ENCODE measurements at places on chromosomes 1 and 21. TPM values are rescaled to one million over a fixed set of nuclear protein-coding genes. Genes with fewer than 3 reads are reported as not detected.

DNA sequence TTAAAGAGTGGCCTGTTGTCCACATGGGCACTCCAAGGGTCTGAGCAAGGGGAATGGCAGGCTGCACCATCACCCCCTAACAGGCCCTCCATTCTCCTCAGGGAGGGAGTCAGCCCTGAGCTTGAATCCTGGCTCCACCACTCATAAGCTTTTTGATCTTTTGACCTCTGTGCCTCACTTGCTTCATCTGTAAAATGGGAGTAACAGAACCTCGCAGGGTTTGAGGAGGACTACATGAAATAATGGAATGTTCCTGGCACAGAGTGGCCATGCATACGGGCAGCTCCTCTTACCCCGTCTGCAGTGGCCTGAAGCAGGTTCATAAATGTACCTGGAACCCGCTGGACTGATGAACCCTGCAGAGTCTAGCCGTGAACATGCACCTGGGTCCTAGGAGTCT, 2.1 kb upstream of the XKR8 start:
- DNase-seq, result no peak

GRCh38 chr1:26038904-26039303, 7.0 kb downstream of the SLC30A2 start:
- DNase-seq, result no peak

Gene FCRL2
- not detected for total RNA-seq

- DNase-seq, result no peak
These were observed 84.2 kb downstream of the RGS7 start for GRCh38 chr1:241272828-241273227.

DNA sequence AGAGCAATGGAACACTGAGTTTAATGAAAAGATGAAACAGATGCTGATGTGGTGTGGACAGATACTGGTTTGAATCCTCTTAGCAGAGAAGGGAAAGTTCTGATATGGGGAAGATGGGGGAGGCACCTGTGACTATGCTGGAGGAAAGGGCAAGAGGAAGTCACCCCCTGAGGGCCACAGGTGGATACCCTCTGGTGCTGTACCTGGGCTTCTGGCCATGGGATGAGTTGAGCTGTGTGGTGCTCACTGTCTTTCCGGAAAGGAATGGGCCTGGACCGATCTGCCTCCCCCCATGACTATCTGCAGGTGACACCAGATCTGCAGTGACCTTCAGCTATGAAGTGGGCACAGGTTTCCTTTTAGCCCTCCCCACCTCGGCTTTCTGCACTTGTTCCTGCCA, 52.4 kb downstream of the IER5 start:
- no peak for DNase-seq

Gene WNT3A
- total RNA-seq, result not detected

- DNase-seq, result peak; percentile 25
These were observed 20.1 kb upstream of the CDCP2 start for GRCh38 chr1:54172614-54173599.

DNA sequence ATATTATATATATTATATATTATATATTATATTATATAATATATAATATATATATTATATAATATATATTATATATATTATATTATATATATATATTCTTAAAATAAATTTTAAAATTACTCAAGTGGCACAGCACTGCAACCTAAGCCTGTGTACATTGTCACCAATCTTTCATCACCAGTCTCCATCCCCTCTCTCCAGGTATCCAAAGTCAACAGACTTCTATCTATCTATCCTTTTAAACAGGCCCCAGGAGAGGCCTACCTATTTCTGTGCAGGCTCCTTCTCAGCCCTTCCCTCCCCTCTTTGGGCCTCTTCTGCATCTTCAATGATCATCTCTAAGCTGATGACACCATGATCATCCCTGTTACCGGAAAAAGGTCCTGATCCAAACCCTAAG, 111.7 kb downstream of the RHOU start:
- no peak for DNase-seq

DNA sequence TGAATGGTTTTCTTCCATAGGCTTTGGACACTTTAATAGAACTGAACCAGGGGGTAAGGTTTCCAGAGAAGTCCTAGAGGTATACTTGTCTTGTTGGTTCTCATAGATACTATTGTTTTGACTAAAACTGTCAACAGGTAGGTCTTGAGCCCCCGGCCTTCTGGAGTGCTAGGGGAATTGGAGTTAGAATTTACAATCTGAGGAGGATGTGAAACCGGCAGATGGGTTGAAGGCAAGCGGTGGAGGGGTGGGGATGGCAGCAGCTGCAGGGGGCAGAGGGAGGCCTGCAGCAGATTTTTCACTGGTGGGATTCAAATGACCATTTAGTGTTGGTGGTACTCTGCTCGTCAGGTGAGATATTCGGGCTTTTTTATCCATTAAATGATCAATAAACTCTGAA, 4.3 kb upstream of the CD1D start:
- DNase-seq, result no peak

DNA sequence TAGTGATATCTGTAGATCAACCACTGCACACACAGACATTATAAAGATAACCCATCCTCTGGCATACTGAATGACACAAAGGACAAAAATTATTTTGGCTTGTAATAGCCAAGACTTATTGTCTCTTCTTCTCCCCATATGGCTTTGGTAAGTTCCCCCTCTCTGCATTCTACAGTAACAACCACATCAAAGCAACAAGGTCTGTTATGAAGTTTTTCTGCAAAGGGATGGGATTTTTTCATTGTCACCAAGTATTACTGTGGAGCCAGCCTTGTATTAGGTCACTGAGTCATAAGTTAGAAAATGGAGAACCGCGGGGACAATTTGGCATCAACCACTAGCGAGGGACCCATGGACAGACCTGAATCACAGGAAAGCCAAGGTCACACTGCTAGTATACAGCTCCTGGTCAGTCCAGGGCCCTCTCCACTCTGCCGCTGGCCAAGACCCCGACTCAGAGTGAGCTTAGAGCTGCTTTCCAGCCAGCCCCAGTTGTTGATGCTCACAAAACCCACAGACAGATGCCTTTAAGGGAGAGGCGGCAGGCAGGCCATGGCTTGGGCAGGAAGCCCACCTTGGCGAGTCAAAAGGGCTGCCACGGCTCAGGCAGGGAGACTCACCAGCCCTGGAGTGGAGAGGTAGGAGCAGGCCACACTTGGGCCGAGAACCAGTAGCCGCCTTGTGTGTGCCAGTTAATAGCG, 6.0 kb downstream of the PABPC4 start:
- no peak for DNase-seq

- DNase-seq, result no peak
These were observed 26.4 kb downstream of the SPATA21 start for GRCh38 chr1:16410803-16411202.

- DNase-seq, result no peak
These were observed 552 bp upstream of the ZNF691 start for GRCh38 chr1:42845866-42846256.

DNA sequence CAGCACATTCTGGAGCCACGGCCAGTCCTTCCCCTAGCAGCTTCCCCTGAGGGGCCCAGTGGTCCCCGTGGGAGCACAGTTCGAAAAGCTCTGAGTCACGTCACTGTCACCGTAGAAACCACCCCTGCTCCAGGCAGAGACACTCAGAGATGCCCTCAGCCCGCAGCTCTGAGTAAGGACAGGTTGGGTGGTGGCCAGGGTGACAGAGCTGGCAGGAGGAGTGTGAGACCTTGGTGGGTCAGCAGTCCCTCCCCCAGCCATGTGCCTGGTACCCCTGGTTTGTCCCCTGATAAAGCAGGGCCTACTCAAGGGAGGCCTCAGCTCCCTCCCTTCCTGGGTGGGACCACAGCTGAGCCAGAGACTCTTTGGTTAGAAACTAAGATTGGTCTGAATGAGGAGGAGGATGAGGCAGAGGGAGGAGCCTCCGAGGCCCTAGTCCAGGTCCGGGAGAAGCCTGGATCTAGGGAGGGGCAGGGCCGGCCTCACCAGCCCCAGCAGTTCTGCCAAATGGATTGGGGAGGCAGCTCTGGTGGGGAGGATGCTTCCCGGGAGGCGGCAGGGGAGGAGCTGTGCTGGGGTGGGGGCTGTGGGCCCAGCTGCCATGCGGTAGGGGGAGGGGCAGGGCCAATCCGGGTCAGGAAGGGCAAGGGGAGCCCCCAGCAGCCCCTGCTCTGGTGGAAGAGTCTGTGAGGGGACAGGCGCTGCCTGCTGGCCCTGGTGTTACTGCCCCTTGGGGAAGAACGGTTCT, 55.2 kb downstream of the SLC9A1 start:
- DNase-seq, result no peak

Gene TLCD4
- 2.4 TPM for total RNA-seq

- no peak for DNase-seq
These were observed 89.8 kb downstream of the TRIM11 start for GRCh38 chr1:228316589-228317387.

- no peak for DNase-seq
These were observed 15.4 kb downstream of the KCNH1 start for GRCh38 chr1:211118407-211119102.

Gene RHD
- total RNA-seq, result not detected

Gene SFN
- total RNA-seq, result not detected

GRCh38 chr1:67211589-67212563, 45.6 kb downstream of the IL23R start:
- no peak for DNase-seq

Gene IGSF9
- not detected for total RNA-seq

- DNase-seq, result no peak
These were observed 51.7 kb downstream of the ZP4 start for GRCh38 chr1:237838904-237839534.

GRCh38 chr1:212438831-212439237, 6.1 kb downstream of the NENF start:
- no peak for DNase-seq

DNA sequence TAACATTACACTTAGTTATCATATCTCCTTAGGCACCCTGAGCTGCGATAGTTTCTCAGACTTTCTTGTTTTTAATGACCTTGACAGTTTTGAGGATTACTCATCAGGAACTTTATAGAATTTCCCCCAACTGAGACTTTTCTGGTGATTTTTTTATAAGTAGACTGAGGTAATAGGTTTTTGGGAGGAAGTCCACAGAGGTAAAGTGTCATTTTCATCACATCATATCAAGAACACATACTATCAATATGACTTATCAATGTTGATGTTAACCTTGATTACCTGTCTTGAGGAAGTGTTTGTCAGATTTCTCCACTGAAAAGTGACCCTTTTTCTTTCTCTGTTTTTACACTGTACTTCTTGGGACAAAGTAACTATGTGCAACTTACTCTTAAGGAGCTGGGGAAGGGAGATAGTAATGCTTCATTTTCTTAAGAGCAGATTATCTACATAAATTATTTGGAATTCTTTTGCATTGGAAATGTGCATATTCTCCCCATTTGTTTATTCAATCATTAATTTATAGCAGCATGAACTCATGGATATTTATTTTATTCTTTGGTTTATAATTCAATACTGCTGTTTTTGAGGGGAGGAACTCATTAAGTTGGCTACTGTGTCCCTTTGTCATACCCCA, 72.8 kb upstream of the HSD17B7 start:
- no peak for DNase-seq

DNA sequence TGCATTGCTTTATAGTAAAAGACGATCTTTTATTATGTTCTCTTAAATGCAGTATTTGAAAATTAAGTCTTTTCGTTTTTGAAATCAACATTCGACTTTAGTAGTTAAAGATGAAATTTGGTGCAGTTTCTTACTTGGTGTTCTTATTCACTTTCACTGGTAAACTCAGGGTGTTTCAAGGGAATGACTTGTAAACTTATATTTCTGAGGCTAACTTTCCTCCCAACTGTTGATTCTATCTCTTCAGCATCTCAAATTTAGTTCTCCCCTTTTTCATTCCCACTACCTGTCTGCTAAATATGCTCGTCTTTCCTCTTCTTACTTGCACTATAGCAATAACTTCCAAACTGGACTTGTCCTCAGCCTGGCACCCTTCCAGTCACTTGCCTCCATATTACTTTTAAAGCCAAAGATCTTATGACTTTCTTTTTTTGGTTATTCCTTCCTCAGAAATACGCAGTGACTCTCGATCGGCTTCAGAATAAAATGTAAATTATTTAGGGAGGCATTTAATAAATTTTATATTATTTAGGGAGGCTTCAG, 988 bp downstream of the SLC35A3 start:
- no peak for DNase-seq

GRCh38 chr1:178486100-178487069, 10.4 kb downstream of the CLEC20A start:
- no peak for DNase-seq

DNA sequence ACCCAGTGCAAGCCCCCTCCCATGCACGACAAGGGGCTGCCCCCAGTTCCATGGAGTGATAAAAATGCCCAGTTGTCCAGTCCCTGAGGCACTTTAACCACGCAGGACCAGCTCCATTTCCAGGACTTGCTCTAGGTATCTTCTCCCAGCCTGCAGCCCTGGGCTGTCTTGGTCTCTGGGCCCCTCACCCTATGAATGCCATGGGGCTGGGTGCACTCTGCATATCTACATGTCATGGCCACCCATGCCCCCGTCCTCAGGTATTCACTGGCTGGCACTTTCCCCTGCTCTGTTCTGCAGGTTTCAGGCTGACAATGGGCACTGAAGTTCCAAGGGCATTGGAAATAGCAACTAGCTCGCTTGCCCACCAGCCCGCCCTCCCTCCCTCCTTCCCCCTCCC, 19.6 kb upstream of the C1orf174 start:
- DNase-seq, result peak; percentile 51

- DNase-seq, result peak; percentile 93
These were observed 23.9 kb upstream of the TMEM52 start for GRCh38 chr1:1942753-1943656.

Gene AKNAD1
- 0.45 TPM for total RNA-seq

- no peak for DNase-seq
These were observed 228.9 kb downstream of the TNR start for GRCh38 chr1:175514387-175514953.

Gene DNAJC28
- 2.4 TPM for total RNA-seq

DNA sequence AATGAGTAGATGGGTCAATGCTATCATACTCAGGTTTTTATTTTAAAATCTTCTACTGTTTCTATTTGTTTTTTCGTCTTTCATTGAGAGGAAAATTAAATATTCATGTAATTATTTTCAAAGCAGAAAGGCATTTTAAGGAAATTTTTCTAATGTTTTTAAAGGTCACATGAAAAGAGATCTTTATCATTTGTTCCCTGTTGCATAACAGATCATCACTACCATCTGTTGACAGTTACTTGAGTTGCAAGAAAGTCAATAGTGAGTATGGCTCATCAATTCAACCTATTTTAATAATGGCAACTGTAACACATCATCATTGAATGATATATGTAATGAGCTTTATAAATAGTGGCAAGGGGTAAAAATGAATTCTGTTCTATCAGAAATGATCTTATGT, 369.7 kb downstream of the DPYD start:
- DNase-seq, result no peak

DNA sequence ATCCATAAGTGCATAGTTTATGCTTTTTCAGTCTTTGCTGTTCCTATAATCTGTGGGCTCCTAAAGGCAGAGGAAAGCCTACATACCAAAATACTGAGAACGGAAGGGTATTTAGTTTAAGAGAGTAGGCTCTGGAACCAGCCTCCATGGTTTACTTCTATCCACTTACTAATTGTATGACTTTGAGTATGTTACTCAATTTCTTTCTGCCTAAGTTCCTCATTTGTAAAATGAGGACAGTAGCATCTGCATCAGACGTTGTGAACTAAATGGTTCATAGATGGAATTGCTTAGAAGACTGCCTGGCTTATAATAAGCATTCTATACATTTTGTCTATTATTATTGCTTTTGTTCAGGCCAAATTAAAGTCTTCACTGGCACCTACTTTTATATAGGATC, 111.0 kb downstream of the NTNG1 start:
- no peak for DNase-seq

GRCh38 chr1:2595261-2595811, 8.8 kb downstream of the PRXL2B start:
- peak; percentile 81 for DNase-seq

Gene FAM163A
- not detected for total RNA-seq

Measured in chondrocyte (in vitro differentiated cells).